ENCODE measurements at places on chromosomes 2 and 18.
A peak's percentile ranks its signal among the peaks of the same experiment; 100 is the strongest.

DNA sequence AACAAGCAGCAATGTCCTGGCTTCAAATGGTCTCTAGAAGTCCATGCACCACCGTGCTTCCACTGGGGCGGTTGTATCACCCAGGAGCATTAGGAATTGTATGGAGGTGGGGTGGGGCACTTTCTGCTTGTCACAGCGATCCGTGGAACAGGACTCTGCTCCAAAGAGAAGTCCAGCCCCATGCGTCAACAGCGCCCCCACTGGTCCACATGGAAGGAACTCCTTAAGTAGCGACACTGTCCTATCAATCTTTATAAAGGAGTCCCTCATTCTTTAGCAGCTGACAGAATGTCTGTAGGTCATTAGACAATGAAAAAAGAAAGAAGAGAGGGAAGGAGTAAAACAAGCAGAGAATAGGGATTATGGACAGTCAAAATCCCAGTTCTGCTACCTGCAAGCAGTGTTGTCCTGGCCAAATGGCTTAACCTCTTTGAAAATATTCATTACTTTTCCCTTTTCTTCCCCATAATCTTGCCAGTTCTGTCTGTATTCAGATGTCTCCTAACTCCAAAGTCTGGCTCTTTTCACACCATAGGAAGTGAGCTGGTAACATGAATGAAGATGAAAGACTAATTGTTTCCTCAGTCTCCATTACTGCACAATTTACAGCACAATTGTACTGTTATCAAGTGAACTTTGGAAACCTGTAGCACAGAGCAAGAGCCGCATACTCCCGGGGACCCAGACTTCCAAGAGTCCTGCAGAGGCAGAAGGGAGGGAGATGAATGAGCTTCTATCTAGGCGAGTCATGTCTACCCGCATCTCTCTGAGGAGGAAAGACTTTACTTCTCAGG is 9.9 kb downstream of the NFE2L2 start:
- peak; percentile 36 for DNase-seq

DNA sequence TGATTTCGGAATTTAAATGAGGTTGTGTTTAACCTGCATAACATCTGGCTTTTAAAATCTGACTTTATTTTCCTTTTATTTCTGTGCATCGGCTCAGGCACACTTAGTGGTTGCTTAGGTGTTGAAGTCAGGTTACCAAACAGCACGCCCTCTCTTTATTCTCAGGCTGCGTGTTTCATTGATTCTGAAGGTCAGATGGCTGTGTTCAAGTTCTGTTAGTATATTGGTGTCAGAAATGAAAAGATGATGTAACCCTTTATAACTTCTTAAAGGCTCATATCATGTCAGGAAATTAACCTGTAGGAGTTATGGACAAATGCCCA is 246.5 kb downstream of the LDLRAD4 start:
- no peak for DNase-seq

GRCh38 chr2:211228559-211228958 is 672.2 kb downstream of the CPS1 start:
- DNase-seq = no peak

DNA sequence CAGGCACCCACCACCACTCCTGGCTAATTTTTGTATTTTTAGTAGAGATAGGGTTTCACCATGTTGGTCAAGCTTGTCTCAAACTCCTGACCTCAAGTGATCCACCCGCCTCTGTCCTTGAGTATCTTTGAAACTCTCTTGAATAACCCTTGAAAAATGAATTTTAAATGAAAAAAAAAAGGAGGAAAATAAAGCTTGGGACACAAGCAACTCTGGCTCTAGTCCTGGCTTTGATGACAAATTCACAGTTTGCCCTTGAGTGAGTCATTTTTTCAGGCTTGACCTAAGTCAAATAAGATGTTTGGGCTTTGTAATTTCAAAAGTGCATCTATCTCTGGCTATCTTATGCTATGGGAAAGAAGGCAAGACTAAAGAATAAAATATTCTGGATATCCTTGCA is 79.0 kb upstream of the TRIB2 start:
- DNase-seq = peak; percentile 67

DNA sequence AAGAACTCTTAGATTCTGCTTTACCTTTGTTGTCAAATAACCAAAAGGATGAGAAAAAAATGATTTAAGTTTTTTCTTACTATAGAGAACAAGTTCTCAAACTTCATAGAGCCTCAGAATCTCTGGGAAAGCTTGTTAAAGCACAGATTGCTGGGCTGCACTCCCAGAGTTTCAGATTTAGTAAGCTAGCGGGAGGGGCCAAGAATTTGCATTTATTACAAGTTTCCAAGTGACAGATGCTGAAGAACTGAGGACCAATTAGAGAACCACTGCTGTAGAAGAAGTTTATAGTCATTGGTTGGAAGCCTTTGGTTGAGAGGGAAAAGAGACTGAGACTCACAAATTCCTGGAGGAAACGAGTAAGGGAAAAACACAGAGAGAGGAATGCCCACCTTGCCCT is 32.1 kb downstream of the PID1 start:
- no peak for DNase-seq

- DNase-seq = no peak
These were observed 117.8 kb downstream of the NFATC1 start for GRCh38 chr18:79513381-79514081.

DNA sequence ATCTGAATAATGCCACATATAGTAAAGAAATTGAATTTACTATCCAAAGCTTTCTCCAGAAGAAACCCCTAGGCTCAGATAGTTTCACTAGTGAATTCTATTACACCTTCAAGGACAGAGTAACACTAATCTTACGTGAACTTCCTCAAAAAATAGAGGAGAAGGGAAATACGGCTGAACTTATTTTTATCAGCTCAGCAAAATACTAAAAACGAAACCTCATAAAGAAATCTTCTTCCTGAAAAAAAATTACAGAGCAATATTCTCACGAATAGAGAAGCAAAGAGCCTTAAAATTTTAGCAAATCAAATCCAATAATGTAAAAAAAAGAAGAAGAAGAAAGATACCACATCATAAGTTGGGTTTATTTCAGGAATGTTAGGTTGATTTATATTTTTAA is 14.7 kb downstream of the CAPN13 start:
- no peak for DNase-seq

DNA sequence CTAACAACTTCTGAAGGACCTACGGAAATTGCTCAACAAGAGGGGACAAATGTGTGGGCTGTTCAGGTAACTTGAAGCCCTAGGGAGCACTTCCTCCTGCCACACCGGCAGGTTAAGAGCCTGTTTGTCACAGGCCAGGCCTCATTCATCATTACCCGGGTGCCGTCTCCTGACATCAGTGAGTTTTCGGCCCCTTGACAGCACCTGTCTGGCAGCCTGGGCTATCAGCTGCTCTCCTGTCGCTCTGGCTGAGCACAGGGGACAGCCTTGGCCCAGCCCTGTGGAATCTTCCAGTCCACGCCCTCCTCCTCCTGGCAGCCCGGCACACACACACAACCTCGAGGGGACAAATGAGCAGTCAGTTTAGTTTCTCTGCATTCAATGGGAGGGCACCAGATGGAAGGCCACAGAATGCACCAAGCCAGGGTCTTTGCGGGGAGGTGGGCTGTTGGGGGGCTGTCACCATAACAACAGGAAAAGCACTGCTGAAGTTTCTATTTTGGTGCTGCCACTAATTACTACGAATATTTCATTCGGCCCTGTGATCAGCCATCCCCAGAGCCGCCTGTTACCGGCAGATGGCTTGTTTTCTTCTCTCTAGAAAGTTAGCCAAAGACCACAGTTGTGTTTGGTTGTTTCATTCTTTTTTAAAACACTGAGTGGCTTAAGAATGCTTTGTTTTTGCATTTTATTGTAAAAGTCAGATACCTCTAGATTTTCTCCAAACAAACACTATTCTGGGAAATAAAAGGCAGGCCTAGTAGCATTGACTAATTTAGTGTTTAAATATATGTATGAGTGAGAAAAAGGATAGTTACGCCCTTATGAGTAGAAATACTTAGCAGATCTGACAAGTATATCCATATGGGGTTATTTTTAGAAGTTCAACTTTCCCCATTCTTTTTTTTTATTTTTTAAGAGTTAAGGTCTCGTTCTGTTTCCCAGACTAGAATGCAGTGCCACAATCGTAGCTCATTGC is 189.9 kb upstream of the NDUFV2 start:
- DNase-seq = no peak

DNA sequence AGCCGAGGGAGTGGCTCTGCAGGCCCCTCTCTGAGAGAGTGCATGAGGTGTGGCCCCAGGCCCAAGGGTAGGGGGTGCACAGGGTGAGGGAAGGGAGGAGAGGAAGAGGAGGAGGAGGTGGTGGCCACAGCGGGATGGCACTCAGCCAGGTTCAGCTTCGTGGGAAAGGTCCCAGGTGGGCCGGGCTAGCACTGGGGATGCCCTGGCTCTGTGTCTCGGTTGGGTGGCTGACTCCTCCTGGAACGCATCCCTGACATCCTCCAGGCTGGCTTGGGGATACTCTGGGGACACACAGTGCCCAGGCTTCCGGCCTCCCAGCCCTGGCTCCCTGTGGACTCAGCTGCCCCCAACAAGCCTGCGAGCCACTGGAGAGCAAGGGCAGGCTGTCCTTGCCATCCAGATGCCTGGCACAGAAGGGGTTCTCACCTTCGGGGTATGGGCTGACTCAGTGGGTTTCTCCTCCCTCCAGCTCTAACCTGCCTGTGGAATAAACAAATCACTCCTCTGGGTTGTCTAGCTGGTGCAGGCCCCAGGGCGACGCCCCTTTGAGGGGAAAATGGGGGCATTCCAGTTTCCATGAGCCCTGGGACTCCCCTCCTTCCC is 582 bp upstream of the ZAP70 start:
- DNase-seq = no peak

- no peak for DNase-seq
These were observed 25.9 kb downstream of the COLEC11 start for GRCh38 chr2:3620834-3621233.

DNA sequence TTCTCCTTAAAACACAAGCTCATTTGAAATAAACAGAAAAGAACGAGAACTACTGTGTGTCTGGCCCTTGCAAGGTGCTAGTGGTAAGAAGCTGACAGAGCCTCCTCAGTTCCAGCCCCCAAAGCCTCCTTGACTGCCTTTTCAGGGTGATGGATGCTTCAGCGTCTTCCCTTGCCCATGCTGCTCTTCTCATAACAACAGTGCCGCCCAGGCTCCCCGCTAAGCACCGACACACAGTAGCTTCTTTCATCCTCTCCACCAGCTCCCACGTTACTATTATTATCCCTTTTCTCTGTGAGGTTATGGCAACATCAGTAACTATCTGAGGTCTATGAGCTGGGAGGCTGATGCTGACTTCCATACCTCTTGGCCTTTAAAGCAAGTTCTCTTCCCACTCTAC is 418.6 kb downstream of the TSN start:
- no peak for DNase-seq

- no peak for DNase-seq
These were observed 16.8 kb upstream of the ALLC start for GRCh38 chr2:3641181-3641580.

- no peak for DNase-seq
These were observed 596.9 kb downstream of the DCC start for GRCh38 chr18:52936931-52937330.

DNA sequence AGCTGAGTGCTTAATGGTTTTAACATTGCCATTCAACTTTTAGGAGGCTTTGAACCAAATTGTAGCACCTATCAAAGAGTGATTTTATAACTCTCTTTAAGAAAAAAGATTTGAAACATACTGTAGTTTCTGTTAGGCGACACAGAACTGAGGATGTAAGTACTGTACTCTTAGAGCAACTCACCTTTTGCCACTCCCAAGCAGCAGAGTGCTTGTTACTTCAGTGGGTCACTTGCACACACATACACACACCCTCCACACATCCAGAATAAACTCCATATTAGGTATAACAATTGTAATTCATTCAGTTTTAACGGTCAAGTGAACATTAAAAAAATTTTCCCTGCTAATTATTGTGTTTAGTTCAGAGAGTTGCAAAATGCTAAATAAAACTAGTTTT is 118.3 kb downstream of the CAMKMT start:
- DNase-seq = no peak

DNA sequence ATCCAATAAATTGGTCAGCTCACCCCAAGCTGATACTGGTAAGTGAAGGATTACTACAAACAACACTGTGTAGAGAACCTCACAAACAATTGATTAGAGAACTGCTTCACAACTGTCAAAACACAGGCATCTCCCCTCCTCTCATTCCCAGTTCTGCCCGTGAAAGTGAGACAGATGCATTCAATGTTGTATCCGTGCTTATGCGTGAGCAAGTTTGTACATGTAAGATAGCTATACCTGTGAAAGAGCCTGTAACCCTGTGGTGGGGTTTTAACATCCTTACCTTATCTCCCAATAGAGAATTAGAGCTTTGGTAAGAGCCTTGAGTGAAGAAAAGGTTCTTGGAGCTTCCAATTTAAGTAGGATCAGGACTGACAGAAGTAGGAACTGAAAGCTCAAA is 9.1 kb downstream of the MARCHF4 start:
- DNase-seq = no peak

GRCh38 chr2:234444242-234444730 is 52.6 kb downstream of the ARL4C start:
- no peak for DNase-seq

GRCh38 chr2:238560234-238560633 is 133.5 kb downstream of the ASB1 start:
- DNase-seq = no peak

GRCh38 chr2:60446413-60447267 is 106.8 kb downstream of the BCL11A start:
- DNase-seq = no peak

DNA sequence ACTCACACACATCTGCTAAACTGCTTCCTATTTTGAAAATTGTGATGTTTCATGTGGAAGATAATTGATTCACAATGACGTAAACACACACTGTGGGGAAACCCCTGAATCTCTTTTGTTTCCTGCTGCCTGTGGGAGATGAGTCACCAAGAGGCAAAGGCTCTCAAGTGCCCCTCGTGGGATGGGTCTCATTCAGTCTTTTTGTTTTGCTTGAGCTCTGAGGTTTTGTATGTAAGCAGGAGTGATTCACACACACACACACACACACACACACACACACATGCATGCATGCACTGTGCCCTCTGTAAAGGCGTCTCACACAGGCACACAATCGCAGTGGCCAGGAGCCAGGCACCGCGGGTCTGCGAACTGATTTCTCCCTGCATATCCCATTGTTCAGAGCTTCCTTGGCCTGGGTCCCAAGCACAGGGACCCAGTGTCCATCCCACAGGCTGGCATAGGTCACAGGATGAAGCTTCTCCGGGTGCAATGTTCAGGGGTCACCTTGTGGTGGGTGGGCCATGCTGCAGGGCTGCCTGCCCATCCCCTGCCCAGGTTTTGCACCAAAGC is 12.1 kb upstream of the ARHGEF4 start:
- peak; percentile 93 for DNase-seq

DNA sequence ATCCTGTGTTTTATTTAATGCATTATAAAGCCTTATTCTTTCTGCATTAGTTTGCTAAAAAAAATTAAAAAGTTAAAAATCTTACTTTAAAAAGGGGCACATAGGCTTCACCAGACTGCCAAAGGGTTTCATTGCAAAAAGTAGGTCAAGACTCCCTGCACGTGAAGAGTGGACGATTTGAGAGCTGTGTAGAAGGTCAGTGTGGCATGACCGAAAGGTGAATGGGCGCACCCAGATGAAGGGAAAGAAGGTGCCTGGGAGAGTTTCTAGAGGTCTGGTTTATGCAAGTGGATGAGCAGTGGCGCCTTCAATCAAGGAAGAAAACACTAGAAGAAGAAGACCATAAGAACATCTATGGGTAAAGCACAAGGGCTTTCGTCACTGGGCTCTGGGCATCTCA is 111.0 kb downstream of the SP3 start:
- no peak for DNase-seq

Data from fibroblast of mammary gland (primary cell).